ENCODE measurements at places on chromosomes 12 and 14.

DNA sequence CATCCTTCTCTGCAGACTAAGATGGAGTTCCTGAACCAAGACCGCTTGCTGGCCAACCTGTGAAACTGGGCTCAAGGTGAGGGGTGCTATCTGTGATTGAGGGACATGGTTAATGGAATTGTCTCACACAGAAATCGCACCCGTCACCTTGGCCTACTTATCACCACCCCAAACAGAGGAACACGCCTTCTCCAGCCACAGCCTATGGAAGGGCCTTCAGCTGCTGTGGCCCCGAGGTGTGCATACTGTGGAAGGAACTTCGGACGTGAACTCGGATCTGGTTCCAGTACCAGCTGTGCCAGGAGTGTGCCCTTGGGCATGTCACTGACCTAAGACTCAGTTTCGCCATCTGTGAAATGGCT lies 44.4 kb downstream of the EVL start:
- DNase-seq = no peak

DNA sequence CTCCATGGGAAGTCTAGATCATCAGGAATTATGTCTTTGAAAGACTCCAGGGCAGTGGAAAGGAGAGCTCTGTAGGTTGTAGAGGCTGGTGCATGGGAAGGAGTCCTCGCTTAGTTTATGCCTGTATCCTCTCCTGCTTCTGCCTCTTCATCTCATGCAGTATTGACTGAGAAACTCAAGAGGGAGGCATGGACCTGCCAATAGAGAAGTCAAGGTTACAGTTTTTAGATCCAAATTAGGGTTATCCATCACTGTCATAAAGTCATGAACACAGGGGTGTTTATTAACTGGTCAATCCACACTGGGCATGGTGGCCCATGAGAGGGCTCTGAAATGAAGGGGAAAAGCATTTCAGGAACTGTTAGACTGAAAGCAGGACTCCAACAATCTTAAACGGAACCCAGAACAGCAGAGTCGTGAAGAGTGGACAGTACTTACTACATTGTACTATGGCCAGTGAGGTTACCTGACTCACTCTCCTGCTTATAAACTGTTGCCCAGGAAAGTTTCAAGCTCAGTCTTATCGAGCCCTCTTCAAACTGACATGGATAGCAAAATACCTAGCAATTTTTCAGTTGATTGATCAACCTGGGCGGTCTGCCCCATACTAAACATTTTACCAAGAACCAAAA lies 30.1 kb upstream of the DHRS7 start:
- DNase-seq = no peak

DNA sequence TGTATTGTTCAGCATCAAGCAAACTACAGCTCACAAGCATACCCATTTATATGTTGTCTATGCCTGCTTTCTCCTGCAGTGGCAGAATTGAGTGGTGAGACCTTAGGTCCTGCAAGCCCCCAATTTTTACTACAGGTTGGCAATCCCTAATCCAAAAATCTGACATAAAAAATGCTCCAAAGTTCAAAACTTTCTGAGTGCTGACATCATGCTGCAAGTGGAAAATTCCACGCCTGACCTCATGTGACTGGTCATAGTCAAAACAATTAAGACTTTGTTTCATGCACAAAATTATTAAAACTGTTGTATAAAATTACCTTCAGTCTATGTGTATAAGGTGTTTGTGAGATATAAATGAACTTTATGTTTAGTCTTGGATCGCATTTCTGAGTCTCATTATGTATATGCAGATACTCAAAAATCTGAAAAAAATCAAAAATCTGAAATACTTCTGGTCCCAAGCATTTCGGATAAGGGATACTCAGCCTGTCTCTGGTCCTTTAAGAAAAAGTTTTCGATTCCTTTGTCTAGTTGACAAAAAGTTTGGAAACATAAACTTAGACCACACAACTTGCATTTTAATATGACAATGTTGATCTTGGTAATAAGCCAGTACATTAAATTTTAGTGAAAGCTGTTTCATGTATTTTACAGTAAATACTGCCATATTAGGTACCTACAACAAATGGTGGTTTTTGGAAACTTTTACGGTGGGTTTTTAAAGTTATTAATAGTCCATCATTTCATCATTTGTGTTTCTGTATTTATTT lies 81.5 kb downstream of the AEBP2 start:
- DNase-seq = no peak

GRCh38 chr12:27580561-27581330 lies 56.7 kb downstream of the PPFIBP1 start:
- DNase-seq = no peak

DNA sequence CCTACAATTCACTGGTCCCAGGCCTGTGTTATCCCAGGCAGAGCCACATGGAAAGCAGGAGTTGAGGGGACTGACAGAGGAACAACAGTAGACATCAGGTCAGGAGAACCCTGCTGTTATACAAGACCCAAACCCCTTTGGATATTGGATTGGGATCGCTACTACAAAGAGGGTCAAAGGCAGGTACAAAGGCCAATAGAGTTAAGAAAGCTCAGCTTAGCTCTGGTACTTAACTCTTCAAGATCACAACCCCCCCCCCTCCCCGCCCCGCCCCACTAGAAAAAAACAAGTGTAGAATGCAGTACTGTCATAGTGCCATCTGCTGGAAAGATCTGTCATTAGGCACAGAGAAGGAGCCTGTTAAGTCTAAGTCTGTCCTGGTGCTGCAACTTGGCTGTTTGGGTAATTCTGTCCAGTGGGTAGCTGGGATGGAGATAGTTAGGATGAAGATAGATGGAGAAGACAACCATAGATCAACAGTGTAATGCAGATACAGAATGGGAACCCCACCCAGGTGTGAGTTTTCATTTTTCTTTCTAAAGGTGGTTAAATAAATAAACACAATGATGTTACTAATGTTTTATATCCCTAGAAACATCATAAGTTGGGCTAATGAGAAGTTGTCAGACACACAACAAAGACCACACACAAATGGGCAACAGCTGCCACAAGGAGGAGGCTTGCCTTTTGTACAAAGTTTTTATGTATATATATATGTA lies 17.2 kb downstream of the REM2 start:
- DNase-seq = peak; percentile 75

GRCh38 chr12:3698218-3698974 lies 54.5 kb downstream of the CRACR2A start:
- no peak for DNase-seq

- no peak for DNase-seq
Observed at GRCh38 chr12:124480469-124481256, 86.7 kb downstream of the NCOR2 start.

DNA sequence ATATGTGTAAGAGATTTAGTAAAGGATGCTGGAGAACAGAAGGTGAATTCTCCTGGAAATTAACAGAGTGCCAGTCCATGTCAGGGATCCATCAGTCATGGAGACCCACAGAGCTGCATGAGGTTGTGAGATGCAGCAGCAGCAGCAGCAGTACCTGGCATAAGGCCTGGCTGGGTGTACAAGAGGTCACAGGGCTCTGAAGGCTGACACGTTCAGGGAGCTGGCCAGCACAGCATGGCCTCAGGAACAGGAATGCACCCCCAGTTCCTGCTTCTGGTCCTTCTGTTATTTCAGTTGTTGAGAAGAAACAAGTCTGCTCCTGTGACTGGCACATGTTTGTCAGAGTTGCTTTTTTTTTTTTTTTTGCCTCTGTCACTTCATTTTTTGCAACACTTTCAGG lies 210.8 kb downstream of the CNTN1 start:
- no peak for DNase-seq

GRCh38 chr14:66746316-66747006 lies 238.5 kb downstream of the GPHN start:
- DNase-seq = peak; percentile 54

- peak; percentile 72 for DNase-seq
Observed at GRCh38 chr14:81211844-81212243, 8.9 kb downstream of the GTF2A1 start.

DNA sequence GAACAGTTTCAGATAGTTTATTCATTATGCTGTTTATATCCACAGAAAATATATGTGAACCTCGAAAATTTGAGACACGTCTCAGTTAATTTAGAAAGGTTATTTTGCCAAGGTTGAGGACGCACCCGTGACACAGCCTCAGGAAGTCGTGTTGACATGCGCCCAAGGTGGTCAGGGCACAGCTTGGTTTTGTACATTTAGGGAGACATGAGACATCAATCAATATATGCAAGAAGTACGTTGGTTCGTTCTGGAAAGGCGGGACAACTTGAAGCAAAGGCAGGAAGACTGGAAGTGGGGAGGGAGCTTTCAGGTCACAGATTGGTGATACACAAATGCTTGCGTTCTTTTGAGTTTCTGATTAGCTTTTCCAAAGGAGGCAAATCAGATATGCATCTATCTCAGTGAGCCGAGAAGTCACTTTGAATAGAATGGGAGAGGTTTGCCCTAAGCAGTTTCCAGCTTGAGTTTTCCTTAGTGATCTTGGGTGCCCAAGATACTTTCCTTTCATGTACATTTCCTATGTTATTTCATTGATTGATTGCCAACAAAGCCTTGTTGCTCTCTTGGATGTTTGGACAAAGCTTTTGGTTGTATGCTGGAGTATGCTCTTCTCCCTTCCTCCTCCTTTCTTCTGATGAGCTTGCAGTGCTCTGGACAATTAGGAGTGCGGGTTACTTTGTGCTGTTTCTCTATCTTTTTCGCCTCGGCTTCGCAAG lies 3.2 kb downstream of the SNAPC1 start:
- DNase-seq = no peak

GRCh38 chr12:53944907-53945847 lies 6.5 kb downstream of the HOXC13 start:
- no peak for DNase-seq

GRCh38 chr14:59254146-59254910 lies 65.9 kb downstream of the DAAM1 start:
- no peak for DNase-seq

GRCh38 chr12:2456813-2457186 lies 338.0 kb upstream of the FKBP4 start:
- no peak for DNase-seq

DNA sequence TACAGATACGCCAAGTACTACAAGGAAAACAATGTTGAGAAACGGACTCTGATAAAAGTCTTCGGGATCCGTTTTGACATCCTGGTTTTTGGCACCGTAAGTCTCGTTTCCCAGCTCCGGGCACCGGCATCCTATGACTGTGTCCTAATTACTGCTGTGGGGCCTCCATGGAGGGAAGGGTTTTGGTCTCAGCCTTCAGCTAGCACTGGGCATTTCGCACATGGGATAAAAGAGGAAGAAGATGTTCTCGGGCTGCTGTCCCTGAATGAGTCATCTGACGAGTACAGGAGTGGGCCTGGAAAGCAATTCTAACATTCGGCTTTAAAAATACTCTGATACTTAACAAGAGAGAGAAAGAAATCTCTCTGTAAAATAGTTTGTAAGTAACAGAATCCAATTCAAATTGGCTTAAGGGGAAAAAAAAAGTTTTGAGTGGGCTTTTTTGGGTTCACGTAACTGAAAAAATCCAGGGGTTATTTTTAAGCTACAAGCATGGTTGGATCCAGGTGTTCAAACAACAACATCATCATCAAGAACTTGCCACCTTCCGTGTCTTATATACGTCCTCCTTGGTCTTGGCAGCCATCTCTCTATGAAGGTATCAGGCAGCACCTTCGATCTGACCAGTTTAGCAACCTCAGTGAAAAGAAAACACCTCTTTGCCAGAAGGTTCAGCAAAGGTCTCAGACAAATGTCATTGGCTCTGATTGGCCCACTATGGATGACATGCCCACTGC lies 34.4 kb upstream of the P2RX4 start:
- DNase-seq = peak; percentile 87

DNA sequence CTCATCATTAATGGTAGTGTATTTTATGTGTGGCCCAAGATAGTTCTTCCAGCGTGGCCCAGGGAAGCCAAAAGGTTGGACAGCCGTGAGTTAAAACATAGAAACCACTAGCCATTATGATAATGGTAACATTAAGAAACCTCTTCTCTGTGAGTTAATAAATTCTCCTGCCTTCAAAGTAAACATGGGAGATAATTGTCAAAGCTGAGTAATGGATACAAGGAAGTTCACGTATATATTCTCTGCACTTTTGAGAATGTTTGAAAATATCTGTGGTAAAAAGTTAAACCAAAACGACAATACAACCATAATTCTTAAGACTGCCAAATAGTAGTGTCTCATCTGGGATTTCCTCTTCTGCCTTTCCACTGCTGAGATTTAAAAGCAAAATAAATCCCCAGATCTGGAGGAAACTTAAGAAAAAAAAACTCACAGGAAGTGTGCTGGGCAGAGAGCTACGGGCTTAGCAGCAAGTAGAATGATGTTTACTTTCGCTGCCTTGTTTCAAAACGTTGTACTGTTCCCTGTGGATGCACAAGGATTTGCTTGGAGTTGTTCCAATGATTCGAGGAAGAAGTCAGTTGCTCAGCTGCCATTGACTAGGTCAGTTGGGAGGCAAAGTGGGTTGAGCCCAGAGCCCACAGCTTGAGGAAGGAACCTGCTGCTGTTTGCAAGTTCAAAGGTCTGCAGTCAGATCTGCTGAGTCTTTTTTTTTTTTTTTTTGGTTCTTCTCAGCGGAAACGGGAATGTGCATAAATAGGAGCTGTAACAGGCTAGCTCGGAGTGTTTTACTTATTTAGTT lies 1.7 kb downstream of the TPCN1 start:
- no peak for DNase-seq

- no peak for DNase-seq
Observed at GRCh38 chr14:29671034-29671433, 256.6 kb downstream of the PRKD1 start.

DNA sequence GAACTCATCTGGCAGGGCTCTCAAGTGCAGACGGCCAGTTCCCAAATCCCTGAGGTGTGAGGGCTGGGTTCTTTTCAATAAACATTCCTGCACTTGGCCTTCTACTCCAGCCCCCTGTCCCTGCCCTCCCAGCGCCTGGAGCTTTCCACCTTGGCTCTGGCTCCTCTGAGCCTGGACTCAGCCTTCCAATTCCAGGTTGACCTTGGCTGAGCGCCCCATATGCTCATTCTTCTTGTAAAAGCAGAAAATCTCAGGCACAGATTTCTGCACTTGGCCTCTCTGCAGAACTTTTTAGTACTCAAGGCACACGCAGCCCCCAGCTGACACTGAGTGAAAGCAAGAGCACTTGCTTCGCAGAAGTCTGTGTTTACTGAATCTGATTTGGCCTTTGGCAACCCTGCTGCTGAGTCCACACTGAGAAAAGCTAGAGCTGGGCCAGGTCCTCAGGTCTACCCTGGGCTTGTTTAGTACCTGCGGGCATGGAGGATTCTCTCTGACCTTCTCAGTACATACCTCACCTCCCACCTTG lies 222.7 kb downstream of the MSRB3 start:
- no peak for DNase-seq

GRCh38 chr14:102523569-102524450 lies 14.2 kb upstream of the ANKRD9 start:
- DNase-seq = no peak

DNA sequence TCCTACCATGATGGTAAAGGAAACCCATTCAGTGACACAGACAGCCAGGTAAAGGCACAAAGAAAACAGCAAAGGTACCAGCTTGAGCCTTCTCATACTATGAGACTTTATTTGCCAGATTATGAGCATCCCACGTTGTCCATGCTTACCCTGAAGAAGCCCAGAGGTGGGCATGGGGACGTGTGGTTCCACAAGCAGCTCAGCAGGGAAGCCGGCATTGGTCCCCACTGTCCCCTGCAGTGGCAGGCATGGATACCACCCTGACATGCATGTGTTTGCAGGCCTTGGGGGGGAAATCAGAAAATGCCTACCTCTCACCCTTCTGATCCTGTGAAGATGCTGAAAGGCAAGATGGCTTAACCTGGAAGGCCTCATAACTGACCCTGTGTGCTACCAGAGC lies 183.1 kb downstream of the PIWIL1 start:
- DNase-seq = no peak

Data from Kasumi-1 (cell line).